ENCODE measurements at places on chromosomes 2 and 18.

DNA sequence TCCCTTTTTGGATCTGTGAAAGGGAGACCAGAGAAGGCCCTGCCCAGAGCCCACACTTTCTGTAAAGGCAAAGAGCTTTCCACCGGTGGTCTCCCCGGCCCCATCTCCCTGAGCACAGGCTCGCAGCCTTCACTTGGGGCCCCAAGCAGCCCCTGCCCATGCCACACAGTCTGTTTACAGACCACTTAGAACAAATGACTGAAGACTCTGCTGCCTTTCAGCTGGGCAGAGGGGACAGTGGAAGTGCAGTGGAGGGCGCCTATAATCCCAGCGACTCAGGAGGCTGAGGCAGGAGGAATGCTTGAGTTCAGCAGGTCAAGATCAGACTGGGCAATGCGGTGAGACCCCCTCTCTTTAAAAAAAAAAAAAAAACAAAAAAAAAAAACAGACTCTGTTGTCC is 28.9 kb downstream of the SERTAD2 start:
- DNase-seq: no peak

- no peak for DNase-seq
Observed at GRCh38 chr2:38406597-38407110, 29.6 kb upstream of the ATL2 start.

GRCh38 chr2:128084757-128085156 is 6.2 kb upstream of the UGGT1 start:
- no peak for DNase-seq

GRCh38 chr2:192007581-192008228 is 160.8 kb upstream of the CAVIN2 start:
- no peak for DNase-seq

GRCh38 chr2:157871415-157871814 is 4.7 kb downstream of the ACVR1 start:
- DNase-seq: no peak

GRCh38 chr2:212330263-212330662 is 208.3 kb downstream of the ERBB4 start:
- DNase-seq: no peak

GRCh38 chr18:76426737-76427305 is 68.2 kb downstream of the ZNF516 start:
- DNase-seq: peak; percentile 72

DNA sequence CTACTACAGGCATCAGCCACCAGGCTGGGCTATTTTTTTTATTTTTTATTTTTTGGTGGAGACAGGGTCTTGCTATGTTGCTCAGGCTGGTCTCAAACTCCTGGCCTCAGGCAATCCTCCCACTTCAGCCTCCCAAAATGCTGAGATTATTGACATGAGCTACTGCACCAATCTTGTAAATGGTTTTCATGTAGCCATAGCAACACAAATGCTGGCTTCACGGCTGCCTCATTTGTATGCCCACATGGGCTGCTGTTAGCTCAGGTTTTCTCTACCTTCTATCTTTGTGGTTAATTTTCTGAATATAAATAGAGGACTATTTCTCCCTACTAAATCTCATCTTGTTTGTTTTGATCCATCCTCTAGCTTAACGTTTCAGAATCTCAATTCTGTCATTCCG is 58.2 kb downstream of the PLEKHM3 start:
- no peak for DNase-seq

DNA sequence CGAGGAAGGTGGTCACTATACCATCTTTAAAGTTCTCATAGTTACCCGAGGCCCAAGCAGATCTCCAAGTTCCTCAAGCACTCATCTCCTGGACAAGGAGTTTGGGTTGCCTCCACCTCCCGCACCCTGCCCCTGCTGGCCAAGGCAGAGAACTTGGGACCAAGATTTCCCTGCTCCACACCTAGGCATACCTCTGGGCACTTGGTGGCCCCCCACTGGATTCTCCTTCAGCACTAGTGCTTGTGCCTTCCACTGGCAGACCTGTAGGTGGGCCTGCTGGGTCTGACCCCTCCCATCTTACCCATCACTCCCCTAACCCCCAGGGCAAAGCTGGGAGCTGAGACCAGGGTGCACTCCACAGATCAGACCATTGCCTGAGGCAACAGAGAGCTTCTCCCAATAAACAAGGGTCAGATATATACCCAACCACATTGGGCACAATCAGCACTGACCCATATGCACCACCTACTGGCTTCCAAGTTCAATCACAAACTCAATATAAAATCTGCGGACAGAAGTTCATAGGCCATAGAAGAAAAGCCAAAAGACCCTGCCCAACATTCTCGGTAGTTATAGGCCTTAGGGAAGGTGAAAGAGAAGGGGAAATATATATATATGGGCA is 244.2 kb downstream of the EXOC6B start:
- DNase-seq: no peak

GRCh38 chr2:100396483-100396882 is 21.0 kb downstream of the CHST10 start:
- DNase-seq: peak; percentile 2

GRCh38 chr18:53093636-53094035 is 753.6 kb downstream of the DCC start:
- no peak for DNase-seq

GRCh38 chr18:69557282-69557681 is 156.6 kb downstream of the DOK6 start:
- DNase-seq: no peak

GRCh38 chr2:102366406-102367112 is 11.0 kb downstream of the IL18R1 start:
- no peak for DNase-seq

GRCh38 chr18:48020337-48021250 is 90.1 kb upstream of the SMAD2 start:
- DNase-seq: no peak

GRCh38 chr2:177042311-177042710 is 170.3 kb upstream of the HNRNPA3 start:
- DNase-seq: no peak

GRCh38 chr2:225171350-225171749 is 129.1 kb upstream of the DOCK10 start:
- no peak for DNase-seq

GRCh38 chr2:150100336-150100735 is 387.1 kb downstream of the RND3 start:
- DNase-seq: no peak

GRCh38 chr2:30923623-30924022 is 116.4 kb upstream of the CAPN13 start:
- DNase-seq: no peak

DNA sequence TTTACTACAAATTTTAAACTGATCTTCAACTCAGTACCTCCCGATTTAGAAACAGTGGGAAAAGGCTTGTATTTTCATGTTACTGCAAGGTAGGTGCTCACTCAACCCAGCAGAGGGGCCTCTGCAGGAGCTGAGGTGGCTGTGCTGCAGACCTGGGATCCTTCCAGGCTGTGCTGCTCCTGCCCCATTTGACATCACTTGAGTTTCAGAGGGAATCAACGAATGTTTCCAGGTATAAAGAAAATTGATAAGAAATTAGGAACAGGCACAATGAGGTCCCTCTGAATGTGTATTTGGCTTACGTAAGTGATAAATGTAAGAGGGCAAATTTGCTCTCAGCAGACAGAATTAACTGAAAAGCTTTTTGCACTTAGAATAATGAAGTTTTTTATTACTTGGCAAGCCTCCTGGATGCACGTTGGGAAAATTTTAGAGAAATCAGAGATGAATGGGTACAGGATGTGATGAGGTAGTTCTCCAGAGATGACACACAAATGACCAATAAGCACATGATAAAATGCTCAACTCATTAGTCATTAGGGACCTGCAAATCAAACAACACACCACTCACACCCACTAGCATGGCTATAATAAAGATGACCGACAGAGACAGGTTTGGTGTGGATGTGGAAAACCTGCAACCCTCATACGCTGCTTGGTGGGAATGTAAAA is 114.0 kb downstream of the NOL10 start:
- no peak for DNase-seq

DNA sequence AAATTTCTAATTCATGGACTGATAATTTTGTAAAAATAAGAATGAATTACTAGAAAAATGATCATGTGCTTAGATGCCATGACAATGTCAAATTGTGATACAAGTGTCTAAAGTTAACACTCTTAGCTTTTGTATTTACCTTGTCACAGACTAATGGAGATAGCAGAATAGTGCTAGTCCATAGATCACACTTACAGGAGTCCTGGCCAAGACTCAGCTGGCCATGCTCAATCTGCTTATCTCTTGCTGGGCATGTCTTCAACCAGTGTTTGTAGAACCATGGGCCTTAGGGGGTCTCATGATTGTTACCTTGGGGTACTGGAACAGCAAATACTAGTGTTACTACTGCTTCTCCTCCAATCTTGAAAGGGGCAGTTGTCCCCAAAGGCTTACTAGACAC is 44.0 kb downstream of the TET3 start:
- DNase-seq: no peak

GRCh38 chr2:2875831-2876230 is 501.8 kb downstream of the EIPR1 start:
- no peak for DNase-seq

DNA sequence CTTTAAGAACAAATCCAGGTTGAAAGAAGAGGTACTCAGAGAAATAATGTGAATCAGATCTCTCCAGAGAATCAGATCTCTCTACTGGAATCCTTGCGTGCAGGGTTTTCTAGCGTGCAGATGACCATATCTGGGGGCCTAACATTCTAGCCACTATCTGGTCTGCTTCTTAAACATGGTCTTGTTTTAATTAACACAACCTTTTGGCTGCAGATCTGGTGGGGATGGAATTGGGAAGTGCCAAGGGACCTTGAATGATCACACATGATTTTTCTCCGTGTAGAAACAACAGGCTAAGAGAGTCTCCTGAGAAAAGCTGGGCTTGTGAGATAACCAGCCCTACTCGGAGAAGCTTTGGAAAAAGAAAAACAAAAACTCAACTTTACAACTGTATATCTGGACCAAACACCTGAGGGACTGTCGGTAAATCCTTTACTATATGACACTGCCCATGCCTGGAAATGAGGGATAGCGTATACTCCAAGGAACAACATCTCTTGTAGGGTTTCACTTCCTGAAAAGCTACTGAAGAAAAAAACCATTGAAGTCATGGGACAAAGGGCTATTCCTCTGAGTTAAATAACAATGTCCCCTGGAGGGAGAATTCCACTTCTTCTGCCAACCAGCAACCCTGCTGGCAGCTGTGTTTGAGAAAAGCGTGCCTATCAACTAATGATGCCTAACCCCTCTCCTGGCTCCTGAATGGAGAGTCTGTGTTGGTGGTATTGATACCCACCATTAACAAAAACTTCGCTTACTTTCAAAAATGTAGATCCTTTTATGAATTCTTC is 171.0 kb upstream of the REV1 start:
- no peak for DNase-seq

DNA sequence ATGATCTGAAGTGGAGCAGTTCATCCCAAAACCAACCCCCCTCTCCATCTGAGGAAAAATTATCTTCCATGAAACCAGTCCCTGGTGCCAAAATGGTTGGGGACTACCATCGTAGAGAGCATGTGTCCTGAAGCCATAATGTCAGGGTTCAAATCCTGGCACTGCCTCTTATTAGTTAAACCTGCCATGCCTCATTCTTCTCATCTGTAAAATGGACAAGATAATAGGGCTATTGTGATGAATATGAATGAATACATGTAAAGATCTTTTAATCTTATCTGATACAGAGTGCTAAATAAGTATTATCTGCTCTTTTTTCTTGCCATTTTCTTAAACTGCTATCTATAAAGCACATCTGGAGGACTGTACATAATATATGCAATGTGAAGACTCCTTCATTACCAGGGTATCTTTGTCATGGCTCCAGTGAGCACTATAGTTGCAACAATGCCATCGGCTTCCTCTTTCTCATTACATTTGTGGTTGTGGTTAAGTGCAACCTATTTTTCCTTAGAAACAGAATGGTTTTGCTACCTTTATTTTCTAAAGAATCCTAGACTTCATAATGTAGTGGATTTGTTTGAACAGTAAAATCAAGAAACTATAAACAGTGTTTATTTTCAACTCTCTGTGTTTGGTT is 27.0 kb downstream of the MFSD6 start:
- DNase-seq: no peak

DNA sequence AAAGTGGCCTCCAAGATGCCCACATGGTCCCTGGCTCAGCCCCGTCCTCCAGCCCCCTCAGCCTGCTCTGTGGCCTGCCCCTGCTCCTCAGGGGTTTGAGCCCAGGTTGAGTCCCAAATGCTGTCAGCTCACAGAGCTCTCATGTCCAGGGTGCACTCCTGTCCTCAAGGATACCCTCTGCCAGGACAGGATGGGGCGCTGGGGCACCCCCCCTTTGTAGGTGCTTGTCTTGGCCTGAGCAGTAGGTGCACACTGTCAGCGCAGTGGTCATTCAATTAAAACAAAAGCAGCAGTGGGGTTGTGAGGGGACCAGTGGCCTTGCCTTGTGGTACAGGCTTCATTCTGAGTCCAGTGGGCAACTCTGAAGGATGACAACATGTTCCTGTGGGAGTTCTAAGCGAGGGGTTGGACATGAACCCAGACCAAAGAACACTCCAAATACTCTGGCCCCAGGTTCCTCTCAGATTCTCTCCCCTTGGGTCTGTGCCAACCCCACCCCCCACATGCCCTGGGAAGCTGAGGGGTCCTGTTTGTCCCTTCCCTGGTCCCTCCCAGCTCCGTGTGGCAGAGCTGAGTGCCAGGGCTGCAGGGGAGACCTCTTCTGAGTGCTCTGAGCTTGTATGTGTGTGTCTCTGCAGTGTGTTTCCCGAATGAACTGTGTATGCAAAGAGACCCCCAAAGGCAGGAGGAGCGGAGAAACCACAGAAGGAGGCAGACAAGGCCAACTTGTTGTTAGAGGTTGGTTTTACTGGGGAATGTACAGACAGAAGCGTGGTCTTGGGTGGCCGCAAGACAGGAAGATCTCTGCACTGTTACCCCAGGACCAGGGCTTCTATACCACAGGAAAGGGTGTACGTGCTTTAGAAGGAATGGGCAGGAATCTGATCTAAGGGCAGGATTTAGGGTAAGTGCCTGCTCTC is 155.6 kb upstream of the HS6ST1 start:
- DNase-seq: no peak

GRCh38 chr2:58651930-58652329 is 410.8 kb upstream of the FANCL start:
- DNase-seq: no peak

GRCh38 chr18:56967035-56967434 is 179.9 kb upstream of the BOD1L2 start:
- no peak for DNase-seq

DNA sequence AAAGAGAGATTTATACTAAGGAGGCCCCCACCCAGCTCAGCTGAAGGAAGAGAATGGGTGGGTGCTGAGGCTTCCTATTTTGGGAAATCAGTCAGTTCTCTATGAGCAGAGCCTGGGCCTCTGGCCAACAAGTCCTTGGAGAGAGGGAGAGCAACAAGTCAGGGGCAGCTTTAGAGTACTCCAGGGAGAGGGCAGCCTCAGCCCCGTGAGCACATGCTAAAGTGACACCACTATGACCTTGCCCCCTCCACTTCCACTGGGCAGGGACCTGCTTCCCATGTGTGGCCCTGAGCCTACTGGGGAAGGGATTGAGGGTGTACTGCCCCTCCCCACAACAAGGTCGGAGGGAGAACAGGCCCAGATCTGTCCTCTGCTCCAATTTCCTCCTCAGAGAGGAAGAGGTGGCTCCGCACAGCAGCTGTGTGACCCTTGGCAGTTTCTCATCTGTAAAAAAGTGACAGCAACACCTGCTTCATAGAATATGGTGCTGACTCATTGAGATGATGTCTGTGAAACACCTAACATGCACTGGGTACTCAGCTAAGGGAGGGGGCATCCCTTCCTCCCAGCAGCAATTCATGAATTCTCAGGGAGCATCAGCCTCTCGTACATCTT is 72.9 kb downstream of the CLHC1 start:
- no peak for DNase-seq

- DNase-seq: no peak
Observed at GRCh38 chr2:68837164-68837860, 33.9 kb downstream of the BMP10 start.

- DNase-seq: no peak
Observed at GRCh38 chr2:171347591-171348032, 86.2 kb downstream of the METTL8 start.

All from SK-N-SH (cell line).